ENCODE measurements at places on chromosomes 4 and X.

DNA sequence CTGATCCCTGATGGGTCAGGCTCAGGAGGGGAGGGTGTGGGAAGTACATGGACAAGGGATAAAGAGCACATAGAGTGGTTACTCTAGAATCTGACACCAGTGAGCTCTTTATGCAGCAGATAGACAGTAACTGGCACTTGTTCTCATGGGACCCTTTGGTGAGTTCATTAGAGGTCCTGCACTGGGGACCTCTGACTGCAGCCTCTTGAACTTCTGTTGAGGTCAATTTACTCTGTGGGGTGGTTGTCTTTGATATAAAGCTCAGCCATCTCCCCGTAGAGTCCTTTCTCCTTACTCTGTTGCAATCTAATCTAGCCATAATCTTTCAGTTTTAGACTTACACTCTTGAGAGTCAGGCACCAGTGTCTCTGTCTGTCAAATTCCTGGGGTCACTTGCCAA is 222.4 kb downstream of the GPAT3 start:
- peaks cover 8% of the 10 kb centered on the region for H3K4me1 ChIP-seq
- H3K27ac ChIP-seq: no peak overlapping the region
- DNase-seq: no peak
- no peaks in the 10 kb centered on the region for H3K27me3 ChIP-seq
- no peaks in the 10 kb centered on the region for H3K36me3 ChIP-seq
- H3K4me3 ChIP-seq: no peak overlapping the region

DNA sequence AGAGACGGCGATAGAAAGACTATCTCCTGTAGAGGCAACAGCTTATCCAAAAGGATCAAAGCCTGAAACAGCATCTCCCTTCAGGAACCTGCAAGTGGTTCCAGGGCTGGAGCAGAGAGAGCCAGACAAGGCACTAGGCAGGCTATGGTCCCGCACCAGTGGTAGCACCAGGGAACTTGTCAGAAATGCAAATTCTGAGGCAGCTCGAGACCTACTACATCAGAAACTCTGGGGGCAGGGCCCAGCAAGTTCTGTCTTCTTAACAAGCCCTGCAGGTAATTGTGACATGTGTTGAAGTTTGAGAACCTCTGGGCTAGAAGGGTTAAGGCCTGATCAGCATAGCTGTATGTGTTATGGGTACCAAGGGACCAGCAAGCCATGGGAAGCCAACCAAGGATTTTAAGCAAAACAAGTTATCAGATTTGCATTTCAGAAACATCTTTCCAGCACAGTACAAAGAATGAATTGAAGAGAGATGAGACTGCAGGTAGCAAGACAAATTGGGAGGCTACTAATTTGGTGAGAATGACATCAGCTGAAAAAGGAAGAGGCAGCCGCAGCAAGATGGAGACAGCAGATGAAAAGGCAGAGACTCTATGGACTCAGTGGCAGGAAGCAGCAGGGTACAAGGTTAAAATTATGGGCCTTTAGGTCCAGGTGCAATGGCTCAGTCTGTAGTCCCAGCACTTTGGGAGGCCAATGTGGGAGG is 139.7 kb downstream of the TSPAN5 start:
- peak overlapping the region; percentile 12 for H3K4me3 ChIP-seq
- H3K36me3 ChIP-seq: peaks cover 3% of the 10 kb centered on the region
- DNase-seq: no peak
- H3K4me1 ChIP-seq: peaks cover 86% of the 10 kb centered on the region
- H3K27ac ChIP-seq: peak overlapping the region; percentile 74

DNA sequence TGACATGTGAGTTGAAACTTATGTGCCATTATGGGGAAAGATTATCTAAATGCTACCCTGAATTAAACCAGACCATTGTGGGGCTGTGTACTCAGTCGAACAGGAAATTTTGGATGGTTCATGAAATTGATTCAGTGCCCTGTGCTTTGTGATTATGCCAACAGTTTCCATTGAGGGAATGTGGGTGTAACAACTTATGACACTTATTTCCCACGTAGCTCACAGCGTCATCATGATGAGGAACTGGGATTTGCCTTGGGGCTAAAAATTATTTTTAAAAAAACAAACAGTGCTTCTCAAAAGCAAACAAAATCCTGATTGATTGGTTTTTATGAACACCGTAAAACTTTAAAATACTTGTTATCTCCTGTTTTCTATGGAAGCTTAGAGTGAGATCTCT is 8.3 kb upstream of the CLTRN start:
- H3K4me1 ChIP-seq: peaks cover 10% of the 10 kb centered on the region
- no peak overlapping the region for H3K4me3 ChIP-seq
- no peaks in the 10 kb centered on the region for H3K27me3 ChIP-seq
- H3K27ac ChIP-seq: no peak overlapping the region
- DNase-seq: no peak
- no peaks in the 10 kb centered on the region for H3K36me3 ChIP-seq

GRCh38 chrX:41029332-41029731 is 55.9 kb upstream of the USP9X start:
- peak overlapping the region; percentile 12 for H3K27ac ChIP-seq
- H3K36me3 ChIP-seq: no peaks in the 10 kb centered on the region
- H3K4me1 ChIP-seq: peaks cover 20% of the 10 kb centered on the region
- H3K27me3 ChIP-seq: no peaks in the 10 kb centered on the region
- no peak for DNase-seq

- no peaks in the 10 kb centered on the region for H3K36me3 ChIP-seq
- DNase-seq: no peak
- H3K27ac ChIP-seq: no peak overlapping the region
- H3K27me3 ChIP-seq: peaks cover 2% of the 10 kb centered on the region
Observed at GRCh38 chr4:36235306-36235705, 9.0 kb downstream of the ARAP2 start.

DNA sequence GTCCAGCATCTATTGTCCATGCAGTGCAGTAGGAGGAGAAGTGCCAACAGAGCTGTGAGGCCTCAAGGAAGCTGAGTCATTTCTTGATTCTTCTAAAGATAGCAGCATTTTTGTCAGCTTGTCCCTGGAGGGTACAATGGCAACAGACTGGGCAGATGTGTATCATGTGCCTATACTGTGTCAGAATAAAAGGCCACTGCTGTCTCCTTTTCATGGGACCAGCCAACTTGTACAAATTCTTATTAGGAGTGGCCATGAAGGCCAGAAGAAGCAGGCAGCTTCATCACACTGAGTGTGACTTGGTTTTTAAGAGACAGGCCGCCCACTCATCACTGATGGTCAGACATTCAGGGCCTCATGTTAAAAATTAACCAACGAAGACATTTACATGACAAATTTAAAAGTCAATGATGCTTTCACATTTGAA is 185.0 kb upstream of the FAM241A start:
- H3K27ac ChIP-seq: no peak overlapping the region
- no peak overlapping the region for H3K4me3 ChIP-seq
- no peaks in the 10 kb centered on the region for H3K27me3 ChIP-seq
- H3K36me3 ChIP-seq: no peaks in the 10 kb centered on the region

DNA sequence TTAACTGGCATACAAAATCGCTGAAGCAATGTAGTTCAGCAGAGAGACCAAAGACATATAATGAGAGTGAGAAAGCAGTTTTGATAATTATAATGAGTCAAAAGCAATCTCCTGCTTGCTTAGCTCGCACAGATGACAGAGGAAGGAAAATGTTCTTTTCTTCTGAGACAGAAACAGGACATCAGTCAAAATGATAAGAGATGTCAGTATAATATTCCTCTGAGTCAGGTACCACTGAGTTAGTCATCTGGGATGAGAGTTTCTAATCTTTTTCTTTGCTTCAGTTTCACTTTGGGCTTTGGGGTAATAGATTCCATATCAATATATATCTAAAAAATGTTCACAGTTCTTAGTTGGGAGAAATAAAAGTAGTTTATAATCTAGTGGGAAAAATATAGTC is 387.2 kb downstream of the PCDH7 start:
- H3K4me3 ChIP-seq: no peak overlapping the region
- no peak overlapping the region for H3K27ac ChIP-seq
- H3K36me3 ChIP-seq: no peaks in the 10 kb centered on the region
- H3K27me3 ChIP-seq: no peaks in the 10 kb centered on the region

DNA sequence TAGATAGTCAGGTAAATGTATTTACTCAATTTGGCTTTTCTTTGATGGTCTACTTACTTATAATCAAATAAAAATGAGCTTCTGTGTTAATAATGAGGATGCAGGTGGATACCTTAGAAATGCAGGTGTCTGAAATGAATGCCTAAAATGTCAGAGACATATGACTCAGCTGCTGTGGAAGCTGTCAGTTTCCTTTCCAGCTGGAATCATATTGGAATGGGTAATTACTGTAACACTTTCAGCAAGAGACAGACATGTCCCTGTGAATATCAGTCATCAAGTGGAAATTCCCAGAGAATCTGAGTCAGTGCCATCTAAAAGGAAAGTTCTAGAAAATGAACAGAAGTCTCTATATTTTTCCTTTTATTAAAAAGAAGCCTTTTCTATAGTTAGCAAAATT is 783.0 kb upstream of the AADAT start:
- no peaks in the 10 kb centered on the region for H3K4me1 ChIP-seq
- no peak overlapping the region for H3K27ac ChIP-seq
- H3K36me3 ChIP-seq: no peaks in the 10 kb centered on the region
- no peaks in the 10 kb centered on the region for H3K27me3 ChIP-seq

- DNase-seq: no peak
- H3K36me3 ChIP-seq: no peaks in the 10 kb centered on the region
- H3K4me3 ChIP-seq: no peak overlapping the region
Observed at GRCh38 chr4:60945641-60946040, 254.5 kb upstream of the ADGRL3 start.

GRCh38 chrX:134718105-134718965 is 60.1 kb upstream of the PLAC1 start:
- no peak for DNase-seq
- no peak overlapping the region for H3K4me3 ChIP-seq
- H3K27me3 ChIP-seq: no peaks in the 10 kb centered on the region
- H3K27ac ChIP-seq: no peak overlapping the region
- H3K4me1 ChIP-seq: peaks cover 12% of the 10 kb centered on the region

DNA sequence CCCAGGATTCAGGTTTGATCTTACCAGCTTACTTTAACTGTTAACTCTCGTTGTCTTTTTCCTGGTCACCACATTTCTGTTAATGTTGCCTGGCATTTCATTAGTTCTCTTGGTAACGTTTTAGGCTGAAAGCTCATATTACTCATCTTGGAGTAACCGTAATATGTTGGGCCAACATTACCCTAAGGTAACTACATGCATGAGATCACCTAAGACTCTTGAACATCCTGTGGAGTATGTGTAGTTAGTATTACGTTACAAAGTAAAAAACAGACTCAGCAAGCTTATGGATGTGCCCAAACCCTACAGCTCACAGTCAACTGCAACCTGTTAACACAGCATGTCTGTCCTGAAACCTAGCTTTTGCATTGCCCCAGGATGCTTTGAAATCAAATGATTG is 203.3 kb upstream of the HS3ST1 start:
- no peaks in the 10 kb centered on the region for H3K36me3 ChIP-seq
- peaks cover 5% of the 10 kb centered on the region for H3K4me1 ChIP-seq
- DNase-seq: no peak
- H3K4me3 ChIP-seq: no peak overlapping the region
- H3K27me3 ChIP-seq: no peaks in the 10 kb centered on the region

- no peaks in the 10 kb centered on the region for H3K4me1 ChIP-seq
- no peak overlapping the region for H3K4me3 ChIP-seq
- H3K36me3 ChIP-seq: no peaks in the 10 kb centered on the region
- no peak for DNase-seq
- no peaks in the 10 kb centered on the region for H3K27me3 ChIP-seq
- H3K27ac ChIP-seq: no peak overlapping the region
Observed at GRCh38 chr4:62618042-62618441, 1417.9 kb downstream of the ADGRL3 start.

DNA sequence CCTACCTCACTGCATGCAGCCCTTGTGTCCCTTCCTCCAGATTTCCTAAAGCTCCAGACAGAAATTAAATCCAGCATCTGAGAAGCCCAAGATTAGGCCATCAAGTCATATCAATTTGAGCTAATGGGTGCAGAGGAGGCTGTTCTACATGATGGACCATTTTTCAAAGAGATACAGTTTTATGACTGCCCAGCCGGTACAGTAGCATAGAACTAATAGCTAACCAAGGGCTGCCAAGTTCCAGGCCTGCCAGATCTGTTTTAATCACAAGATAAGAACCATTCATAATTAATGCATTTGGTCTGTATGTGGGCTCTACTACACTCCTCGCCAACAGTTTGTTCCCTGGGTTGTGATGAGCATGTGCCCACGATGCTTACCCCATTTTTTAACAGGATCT is 73.9 kb upstream of the PLAC1 start:
- no peaks in the 10 kb centered on the region for H3K36me3 ChIP-seq
- H3K27me3 ChIP-seq: no peaks in the 10 kb centered on the region
- H3K27ac ChIP-seq: no peak overlapping the region
- no peak overlapping the region for H3K4me3 ChIP-seq

- no peak overlapping the region for H3K4me3 ChIP-seq
- no peak for DNase-seq
- no peaks in the 10 kb centered on the region for H3K27me3 ChIP-seq
- H3K36me3 ChIP-seq: no peaks in the 10 kb centered on the region
- H3K4me1 ChIP-seq: no peaks in the 10 kb centered on the region
- H3K27ac ChIP-seq: peak overlapping the region; percentile 22
Observed at GRCh38 chr4:100366213-100366612, 151.6 kb downstream of the EMCN start.

DNA sequence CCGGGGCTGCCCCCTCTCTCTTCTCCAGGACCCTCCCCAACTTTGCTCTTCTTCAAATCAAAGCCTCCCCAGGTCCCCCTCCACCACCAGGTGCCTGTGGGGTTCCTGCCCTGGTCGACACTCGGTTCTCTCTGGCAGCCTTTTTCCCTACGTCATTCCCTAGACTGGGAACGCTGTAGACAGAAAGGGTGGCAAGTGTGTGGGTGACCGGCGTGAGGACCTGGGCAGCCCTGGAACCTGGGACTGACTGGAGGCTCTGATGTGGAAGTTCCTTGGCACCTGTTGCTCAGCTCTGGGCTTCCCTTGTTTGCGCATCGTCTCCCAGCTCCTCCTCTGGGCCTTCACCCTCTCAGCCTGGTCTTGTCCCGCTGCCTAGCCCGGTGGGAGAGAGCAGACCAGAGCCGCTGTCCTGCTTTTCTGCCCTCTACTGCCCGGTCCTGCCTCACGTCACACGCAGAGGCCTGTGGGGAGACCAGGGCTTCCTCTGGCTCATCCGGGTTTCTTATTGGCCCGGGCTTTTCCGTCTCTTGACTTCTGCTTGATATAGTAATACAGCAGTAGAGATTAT is 1.3 kb downstream of the TACC3 start:
- peaks cover 11% of the 10 kb centered on the region for H3K36me3 ChIP-seq
- no peak for DNase-seq
- H3K27ac ChIP-seq: peak overlapping the region; percentile 96

DNA sequence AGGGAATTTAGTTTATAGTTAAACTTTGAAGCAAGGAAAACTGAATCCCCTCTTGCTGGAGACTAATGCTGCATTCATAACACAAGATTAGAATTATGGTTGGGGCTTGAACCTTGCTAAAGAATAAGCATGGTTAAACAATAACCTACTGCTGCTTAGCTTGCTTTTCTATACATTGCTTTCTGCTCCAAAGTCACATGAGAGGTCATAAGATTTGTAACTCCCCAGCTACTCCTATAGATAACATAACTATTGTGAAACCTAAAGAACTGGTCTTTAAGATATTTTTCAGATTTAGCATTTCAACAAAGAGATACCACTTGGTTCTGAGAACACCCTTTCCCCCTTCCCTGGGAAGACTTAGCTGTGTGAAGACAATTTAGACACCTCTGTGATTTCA is 17.1 kb upstream of the HADH start:
- H3K27ac ChIP-seq: no peak overlapping the region
- DNase-seq: no peak
- H3K27me3 ChIP-seq: no peaks in the 10 kb centered on the region
- peaks cover 5% of the 10 kb centered on the region for H3K4me1 ChIP-seq
- no peak overlapping the region for H3K4me3 ChIP-seq

GRCh38 chr4:139301821-139302611 is at the start of gene NDUFC1:
NDUFC1 (minus strand) TSS chr4:139302477; CDS start chr4:139295798, 6,679 bp downstream.
- H3K4me3 ChIP-seq: peak within 1 kb of the TSS; percentile 99
- H3K36me3 ChIP-seq: peaks cover 27% of the 10 kb centered on the region
- peak within 1 kb of the TSS; percentile 98 for H3K27ac ChIP-seq
- peaks cover 45% of the 10 kb centered on the region for H3K4me1 ChIP-seq
- DNase-seq: peak; percentile 42
